ENCODE measurements at places on chromosomes 16 and 17.

- no peak for DNase-seq
Observed at GRCh38 chr16:56861092-56861610, 3.9 kb upstream of the SLC12A3 start.

DNA sequence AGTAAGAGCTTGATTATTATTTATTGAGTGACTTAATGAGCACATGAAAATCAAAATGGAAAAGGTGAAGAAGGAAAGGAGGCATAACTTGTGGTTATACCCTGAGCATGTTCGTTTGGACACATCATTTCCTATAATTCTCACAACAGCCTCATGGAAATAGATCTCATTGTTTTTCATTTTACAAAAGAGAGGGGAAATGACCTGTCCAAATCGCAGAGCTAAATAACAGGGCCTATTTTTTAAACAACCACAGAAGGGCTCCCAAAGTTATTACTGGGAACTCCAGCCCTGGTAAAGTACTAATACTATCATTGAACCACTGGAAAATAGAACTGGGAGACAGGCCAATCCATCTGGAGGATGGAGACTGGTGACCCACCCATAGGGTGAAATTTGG lies 317.7 kb upstream of the C16orf82 start:
- DNase-seq = no peak

GRCh38 chr16:53775106-53775820 lies 71.3 kb downstream of the FTO start:
- no peak for DNase-seq

- no peak for DNase-seq
Observed at GRCh38 chr17:78485290-78486168, 91.7 kb downstream of the DNAH17 start.

- no peak for DNase-seq
Observed at GRCh38 chr16:85512808-85513115, 100.4 kb upstream of the GSE1 start.

- DNase-seq = no peak
Observed at GRCh38 chr16:57773019-57773418, 29.3 kb downstream of the KIFC3 start.
